ENCODE measurements at places on chromosomes 4 and X.

DNA sequence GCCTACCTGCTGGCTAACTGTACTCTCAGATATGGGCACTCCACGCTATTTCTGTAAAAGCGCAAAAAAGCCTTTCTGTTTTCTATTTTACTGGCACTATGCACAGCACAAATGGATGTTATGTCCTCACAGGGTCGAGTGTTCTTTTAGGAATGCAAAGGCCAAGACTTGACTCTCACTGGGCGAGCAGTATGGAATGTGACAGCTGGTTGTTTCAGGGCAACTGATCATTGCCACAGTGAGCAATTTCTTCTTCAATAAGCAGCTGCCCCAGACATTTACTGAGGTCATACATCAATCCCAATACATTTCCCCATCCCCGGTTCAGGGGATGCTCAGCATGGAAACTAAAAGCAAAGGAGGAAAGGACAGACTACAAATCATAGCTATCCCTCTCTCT, 58.2 kb downstream of the PDE5A start:
- no peak for DNase-seq

- DNase-seq = no peak
Measured at GRCh38 chrX:48703642-48704481, 7.3 kb downstream of the SUV39H1 start.

DNA sequence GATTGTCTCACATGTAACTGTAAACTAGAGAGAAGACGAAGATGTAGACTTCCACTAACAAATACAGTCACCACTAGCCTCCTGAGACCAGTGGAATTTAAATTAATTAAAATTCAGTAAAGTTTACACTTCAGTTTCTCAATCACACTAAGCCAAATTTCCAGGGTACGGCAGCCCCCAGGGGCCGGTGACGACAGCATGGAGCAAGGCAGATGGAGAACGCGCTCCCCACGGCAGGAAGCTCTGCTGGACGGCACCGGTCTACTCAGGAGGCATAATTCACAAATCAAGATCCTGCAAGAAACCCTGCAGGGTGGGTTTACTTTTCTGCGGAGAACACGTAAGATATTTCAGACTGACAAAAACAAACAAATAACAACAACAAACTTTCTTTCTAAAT, 80.7 kb downstream of the FAT1 start:
- no peak for DNase-seq

DNA sequence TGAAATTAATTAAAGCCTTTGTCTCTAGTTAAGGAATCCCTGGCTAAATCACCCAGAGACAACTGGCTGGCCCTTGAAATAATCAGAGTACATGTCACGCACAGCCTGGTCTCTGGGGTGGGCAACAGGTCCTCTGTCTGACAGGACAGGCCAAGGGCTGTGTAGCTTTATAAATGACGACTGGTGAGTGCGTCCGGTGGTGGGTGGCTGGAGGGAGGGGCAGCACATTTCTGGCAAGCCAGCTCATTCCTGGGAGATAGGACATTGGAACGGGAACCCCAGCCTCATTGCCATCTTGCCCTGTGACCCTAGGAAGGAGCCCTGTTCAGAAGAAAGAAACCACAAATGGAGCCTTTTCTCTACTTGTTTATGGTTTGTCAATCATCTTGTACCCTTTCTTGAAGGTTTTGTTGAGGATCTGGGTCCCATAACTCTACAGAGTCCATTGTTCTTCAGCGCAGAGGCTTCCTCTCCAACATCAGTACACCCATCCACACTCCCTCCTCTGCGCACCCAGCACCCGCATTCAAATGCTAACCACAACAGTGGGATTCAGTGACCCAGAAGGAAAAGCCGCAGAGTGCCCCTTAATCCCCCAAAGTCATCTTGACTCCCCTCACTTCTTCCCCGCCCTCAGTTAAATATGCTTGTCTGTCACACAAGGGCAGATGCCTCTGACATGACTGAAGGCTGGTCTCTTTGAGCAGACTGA, 368.1 kb downstream of the UNC5C start:
- DNase-seq = no peak

DNA sequence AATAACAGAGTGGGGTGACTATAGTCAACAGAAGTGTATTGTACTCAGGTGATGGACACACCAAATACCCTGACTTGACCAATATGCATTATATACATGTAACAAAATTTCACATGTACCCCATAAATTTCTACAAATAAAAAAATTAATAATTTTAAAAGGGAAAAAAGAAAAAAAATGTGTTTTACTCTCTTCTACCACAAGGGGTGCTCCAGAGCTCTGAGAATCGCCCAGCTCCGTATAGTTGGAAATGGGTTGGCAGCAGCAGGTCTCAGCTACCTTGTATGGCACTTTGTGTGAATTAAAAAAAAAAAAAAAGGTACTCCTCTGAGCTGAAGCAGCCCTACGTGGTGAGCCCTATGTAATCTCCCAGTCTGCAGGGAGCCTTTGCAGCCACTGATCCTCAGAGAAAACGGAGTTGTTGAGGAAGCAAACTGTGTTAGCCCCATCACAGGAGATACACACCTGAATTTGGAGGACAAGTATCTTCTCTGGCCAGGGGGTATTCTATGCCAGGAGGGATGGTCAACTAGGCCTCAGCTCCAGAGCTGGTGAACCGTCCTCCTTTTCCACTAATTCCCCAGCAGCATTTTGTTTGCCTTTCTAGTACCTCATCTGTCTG, 17.2 kb upstream of the POLA1 start:
- no peak for DNase-seq

- no peak for DNase-seq
Measured at GRCh38 chr4:21921526-21922180, 26.9 kb downstream of the KCNIP4 start.

- no peak for DNase-seq
Measured at GRCh38 chrX:10156199-10157031, at the start of gene CLCN4. Gene CLCN4, plus strand, starts transcription at chrX:10156975. Its CDS starts 28,058 bp downstream, at chrX:10185033.

DNA sequence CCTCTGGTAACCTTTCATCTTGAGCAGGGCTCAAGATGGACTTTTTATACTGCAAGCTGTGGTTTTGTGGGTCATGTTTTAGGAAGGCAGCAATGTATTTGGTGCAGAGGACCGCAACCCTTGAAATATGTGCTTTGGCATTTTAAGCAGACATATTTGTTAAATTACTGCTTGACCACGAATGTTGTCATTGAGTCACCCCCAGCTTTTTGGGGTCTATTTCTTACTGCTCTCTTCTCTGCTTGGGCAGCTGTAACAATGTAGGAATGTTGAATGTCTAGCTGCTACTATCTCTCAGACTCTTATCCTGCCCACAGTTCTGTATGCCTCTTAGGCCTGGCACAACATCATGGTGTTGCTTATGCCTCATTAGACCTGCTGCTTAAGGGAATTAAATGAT, 6.0 kb downstream of the RBPJ start:
- no peak for DNase-seq

DNA sequence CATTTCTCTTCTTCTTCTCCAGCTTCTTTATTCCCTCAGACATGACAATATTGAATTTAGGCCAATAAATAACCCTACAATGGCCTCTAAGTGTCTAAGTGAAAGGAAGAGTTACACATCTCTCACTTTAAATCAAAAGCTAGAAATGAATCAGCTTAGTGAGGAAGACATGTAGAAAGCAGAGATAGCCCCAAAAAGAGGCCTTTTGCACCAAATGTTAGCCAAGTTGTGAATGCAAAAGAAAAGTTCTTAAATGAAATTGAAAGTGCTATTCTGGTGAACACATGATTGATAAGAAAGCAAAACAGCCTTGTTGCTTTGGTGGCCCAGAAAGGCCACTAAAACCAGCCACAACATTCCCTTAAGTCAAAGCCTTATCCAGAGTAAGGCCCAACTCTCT, 146.2 kb upstream of the HHIP start:
- DNase-seq = no peak

- no peak for DNase-seq
Measured at GRCh38 chr4:184232202-184232601, 14.5 kb upstream of the ENPP6 start.

DNA sequence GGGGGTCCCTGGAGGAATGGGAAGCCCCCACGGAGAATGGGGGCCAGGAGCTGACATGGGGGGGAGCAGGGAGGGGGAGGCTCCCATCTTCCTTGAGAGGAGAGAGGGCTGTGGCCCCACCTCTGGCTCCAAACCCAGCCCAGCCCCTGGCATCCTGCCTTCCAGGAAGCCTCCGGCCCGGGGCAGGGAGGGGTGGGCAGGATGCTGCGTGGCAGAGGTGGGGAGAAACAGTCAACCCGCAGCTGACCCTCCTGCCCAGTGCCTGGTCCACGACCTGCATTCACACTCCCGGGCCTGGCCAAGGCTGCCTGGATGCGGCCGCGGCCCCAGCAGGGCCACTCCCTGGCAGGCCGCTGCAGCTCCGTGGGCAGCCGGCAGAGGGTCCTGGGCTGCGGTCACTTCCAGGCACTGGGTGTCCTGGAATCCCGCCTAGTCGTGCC, 39.0 kb downstream of the CPLX1 start:
- DNase-seq = no peak

GRCh38 chr4:127660284-127660885, 27.6 kb downstream of the INTU start:
- DNase-seq = no peak

DNA sequence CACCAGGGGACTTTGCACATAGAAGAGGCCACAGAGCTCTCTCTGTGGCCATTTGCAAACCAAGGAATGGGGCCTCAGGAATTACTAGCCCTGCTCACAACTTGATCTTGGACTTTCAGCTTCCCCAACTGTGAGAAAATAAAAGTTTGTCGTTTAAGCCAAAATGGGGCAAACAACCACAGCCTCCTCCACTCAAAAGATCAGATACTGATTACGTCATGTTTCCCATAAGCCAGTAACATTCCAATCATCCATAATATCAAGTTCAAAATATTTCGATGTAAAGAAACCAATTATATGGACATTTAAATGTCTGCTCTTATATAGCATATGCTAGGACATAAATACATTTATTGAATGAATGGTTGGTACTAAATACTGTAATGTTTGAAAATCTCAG, 307.5 kb upstream of the HAND2 start:
- no peak for DNase-seq

DNA sequence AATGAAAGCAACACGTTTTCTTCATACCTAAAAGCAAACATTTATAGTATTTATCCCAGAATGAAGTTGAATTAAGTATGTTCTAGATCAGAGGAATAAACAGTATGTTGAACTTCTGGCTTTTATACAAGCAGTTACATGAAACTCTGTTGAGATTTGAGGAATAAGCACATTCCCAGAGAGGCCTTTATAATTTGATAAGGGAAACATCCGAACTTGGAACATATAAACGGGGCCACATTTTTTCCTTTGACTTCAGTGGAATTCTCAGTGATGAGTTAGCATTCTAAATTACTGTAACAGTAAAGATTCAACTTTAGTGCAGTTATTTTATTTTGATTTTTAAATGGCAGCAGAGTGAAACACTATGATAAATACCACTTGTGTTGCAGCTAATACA, 119.5 kb downstream of the GLRA3 start:
- no peak for DNase-seq

- no peak for DNase-seq
Measured at GRCh38 chrX:1390621-1391369, 1.1 kb downstream of the SLC25A6 start.

GRCh38 chr4:77037736-77038135, 38.1 kb downstream of the CCNI start:
- no peak for DNase-seq

Measured in activated T-cell treated with anti-CD3 and anti-CD28 coated beads, Interleukin-2, amount 50 U/mL, for 24 hours (primary cell).